Left lung (tissue), 14 donors: ENCODE measurements at places on chromosomes 1 and 21.

- no peak for DNase-seq
Observed at GRCh38 chr1:209513226-209513625, 70.3 kb upstream of the CAMK1G start.

GRCh38 chr1:55063577-55063942 lies 24.2 kb downstream of the PCSK9 start:
- no peak for DNase-seq

- DNase-seq: no peak
Observed at GRCh38 chr1:243454328-243454997, 198.6 kb downstream of the SDCCAG8 start.

GRCh38 chr21:45880097-45881068 lies 101.2 kb upstream of the COL6A1 start:
- DNase-seq: peak; percentile 57

GRCh38 chr1:243375596-243375995 lies 119.8 kb downstream of the SDCCAG8 start:
- no peak for DNase-seq

- DNase-seq: no peak
Observed at GRCh38 chr1:147781056-147781471, 20.7 kb upstream of the GJA5 start.

DNA sequence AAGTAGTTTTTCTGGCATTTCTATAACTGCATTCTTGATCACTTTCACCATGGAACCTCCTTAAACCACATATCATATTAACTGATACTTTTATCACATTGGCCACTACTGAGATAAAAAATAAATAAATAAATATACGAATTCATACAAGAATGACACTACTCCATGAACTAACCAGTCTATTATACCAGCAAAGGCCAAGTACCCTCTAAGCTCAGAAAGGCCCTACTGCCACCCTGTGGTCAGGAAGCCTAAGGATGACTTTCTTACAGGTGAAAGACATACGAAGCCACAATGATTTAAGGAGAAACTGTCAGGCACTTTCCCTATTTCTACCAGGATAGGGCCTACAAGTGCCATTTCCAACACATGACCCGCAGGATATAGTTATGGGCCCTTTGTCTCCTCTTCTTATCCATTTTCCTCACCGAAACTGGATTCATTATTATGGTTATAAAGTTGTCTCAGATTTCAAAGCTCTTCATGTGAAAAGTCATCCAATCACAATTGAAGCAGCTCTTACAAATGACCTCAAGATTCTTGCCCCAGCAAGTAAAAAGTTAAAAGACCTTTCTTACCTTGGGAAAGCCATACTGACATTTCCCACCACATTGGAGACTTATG lies 23.9 kb downstream of the DNAJC8 start:
- peak; percentile 52 for DNase-seq

GRCh38 chr1:8711873-8712412 lies 105.5 kb downstream of the RERE start:
- no peak for DNase-seq
